ENCODE measurements at places on chromosomes 16 and 17.

- DNase-seq = peak; percentile 46
These were observed 381 bp upstream of the HSD11B2 start for GRCh38 chr16:67430504-67430976.

- no peak for DNase-seq
These were observed 188.0 kb downstream of the CDH11 start for GRCh38 chr16:64933885-64934284.

DNA sequence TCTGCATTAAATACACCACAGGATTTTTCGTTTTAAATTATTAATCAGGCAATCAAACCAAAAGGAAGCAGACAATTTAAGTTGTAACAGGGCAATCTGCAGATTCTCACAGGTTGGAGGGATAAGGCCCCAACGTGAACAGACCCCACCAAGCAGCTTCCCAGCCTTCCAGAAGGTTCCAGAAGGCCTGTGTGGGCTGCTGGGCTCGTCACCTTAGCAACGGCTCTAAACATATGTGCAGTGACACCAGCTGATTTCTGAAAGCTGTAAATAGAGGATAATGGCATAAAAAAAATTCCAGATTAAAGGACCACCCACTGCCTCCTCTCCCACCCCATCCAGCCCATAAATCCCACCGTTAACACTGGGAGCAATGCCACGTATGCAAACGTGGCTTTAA lies 123.8 kb downstream of the ZNF778 start:
- no peak for DNase-seq

- no peak for DNase-seq
These were observed 2.6 kb upstream of the SPHK1 start for GRCh38 chr17:76381633-76382350.

DNA sequence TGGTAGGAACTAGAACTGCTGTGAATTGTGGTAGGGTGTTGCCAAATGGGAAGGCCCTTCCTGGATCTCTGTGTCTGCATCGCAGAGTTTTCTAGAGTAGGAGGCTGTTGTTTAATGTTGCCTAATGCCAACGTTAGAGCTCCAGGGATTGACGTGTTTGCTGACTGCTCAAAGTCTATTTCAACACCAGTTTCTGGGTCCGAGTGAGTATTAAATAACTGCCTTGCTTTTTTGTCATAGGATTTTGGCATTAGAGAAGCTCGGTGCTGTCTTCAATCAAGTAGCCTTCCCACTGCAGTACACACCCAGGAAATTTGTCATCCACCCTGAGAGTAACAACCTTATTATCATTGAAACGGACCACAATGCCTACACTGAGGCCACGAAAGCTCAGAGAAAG lies 40.0 kb downstream of the SF3B3 start:
- no peak for DNase-seq

DNA sequence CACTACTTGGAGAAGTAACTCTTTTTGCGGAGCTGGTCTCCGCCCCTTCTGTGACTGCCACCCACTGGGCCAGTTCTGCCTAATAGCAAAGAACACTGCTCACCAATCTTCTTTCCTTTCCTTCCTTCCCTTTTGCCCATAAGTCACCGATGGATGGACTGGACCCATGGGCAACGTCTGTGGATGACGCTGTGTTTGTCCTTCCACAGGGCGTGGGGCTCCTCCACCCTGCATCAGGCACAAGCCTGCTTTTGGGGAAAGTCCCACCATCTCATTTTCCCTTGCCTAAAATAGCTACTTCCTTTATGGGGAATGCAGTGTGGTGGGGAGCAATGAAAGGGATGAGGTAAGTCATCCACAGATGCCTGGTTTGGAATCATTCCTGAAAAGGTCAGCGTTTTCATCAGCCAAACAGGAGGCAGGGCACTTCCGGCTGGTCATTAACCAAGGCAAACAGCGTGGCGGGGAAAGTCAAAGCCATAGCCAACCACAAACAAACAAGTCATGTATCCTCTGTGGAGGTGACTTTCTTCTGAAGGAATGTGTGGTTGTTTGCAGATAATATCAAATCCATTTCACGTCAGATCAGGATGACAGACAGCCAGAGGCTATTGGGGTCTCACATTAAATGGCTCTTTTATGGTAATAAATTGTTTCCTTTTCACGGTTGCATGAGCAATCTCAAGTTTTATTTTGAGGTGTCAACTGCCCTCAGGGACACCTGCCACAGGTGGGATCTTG lies 30.7 kb upstream of the MED9 start:
- no peak for DNase-seq

GRCh38 chr16:86292171-86292775 lies 218.1 kb upstream of the FOXF1 start:
- DNase-seq = no peak

GRCh38 chr17:70521821-70522256 lies 352.5 kb downstream of the KCNJ2 start:
- DNase-seq = no peak

DNA sequence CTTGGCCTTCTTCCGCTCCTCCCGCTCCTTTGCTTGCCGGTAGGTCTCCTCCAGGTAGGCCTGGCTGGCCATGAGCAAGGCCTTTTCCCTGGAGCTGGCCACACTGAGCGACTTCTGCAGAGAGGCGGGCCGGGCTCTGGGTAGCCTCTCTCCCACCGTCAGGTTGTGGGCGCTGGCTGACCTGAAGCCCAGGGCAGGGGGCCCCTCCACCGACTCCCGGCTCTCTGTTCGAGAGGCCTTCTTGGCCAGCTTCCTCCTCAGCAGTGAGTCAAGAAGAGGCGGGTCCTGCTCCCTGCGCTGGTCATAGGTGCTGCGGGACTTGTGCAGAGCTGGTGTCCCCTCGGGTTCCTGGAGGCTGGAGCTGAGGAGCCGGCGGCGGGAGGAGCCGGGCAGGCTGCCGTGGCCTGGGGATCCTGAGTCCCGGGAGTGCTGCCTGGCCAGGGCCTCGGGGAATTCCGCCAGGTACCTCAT lies 12.8 kb downstream of the GPR179 start:
- no peak for DNase-seq

GRCh38 chr16:67770346-67770991 lies 35.9 kb downstream of the RANBP10 start:
- no peak for DNase-seq

Data from activated T-cell treated with anti-CD3 and anti-CD28 coated beads, Interleukin-2, amount 50 U/mL, for 72 hours (primary cell).